Femur (tissue), 1 donor: ENCODE measurements at places on chromosomes 3 and 15.

- DNase-seq = no peak
Observed at GRCh38 chr3:72219752-72220151, 434.8 kb upstream of the PROK2 start.

DNA sequence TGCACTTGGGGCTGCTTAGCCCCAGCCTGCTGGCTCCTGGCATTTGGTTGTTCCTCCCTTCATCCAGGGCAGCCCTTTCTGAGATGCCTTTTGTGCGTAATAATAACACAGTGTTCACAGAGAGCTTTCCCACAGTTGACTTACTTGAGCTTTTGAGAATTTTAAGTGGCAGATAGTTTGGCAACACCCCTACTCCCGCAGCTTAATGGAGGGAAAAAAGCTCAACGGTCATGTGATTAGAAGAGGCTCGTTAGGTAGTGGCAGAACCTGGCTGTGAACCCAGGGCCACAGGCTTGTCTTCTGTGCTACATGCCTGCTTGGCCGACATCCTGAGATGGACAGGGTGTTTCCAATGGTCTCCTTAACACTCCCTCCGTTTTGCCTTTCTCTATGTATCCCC, 4.7 kb downstream of the KBTBD13 start:
- DNase-seq = no peak

DNA sequence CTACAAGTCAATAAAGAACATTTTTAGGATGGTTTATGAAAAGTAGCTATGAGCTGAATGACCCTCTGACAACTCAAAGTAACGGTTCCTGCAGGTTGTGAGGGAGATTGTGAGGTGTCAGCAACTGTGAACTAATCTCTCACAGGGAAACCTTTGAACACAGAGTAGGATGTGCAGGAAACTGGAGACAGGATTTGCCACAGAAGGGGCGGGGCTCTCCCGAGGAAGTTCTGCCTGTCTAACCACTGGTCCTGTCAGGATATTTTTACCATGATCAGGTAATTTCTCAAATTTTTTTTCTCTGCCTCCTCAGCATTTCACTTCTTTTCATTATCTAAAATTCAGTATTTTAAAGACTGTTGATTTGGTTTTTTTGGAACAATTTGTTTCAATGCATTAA, 33.3 kb downstream of the LEO1 start:
- no peak for DNase-seq

DNA sequence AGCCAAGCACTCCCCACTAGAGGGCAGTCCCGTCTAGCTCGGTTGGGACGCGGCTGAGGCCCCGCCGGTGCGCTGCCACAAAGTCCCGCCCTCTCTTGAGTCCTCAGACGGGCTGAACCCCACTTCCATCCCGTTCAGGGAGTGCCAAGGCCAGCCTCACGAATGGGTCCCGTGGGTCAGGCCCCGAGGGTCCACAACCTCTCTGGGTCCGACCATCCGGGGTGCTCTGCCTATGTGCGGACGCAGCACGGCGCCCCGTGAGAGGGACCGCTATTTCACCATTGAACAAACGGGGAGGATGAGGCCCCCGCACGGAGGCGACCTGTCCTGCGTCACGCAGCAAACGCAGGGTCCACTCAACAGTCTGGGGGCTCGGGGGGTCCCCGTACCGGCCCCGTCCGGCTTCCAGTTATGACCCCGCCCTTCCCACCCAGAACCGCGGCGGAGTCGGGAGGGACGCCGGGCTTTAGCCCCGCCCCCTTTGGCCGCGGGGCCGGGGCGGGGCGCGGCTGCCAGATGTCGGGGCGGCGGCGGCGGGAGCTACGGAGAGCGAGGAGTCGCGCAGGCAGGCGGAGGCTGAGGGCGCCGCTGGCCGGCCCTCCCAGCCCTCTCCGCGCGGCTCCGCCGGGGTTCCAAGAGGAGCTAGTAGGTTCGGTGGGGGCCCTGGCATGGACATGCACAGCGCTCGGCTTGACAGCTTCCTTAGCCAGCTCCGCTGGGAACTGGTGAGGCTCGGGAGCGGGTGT, at the start of gene INKA1:
Gene INKA1, plus strand, starts transcription at position 543 of the 746 bp plus-strand sequence. Its CDS starts 132 bp downstream, at position 675.
- peak; percentile 93 for DNase-seq

GRCh38 chr3:115715241-115715745, 92.0 kb downstream of the GAP43 start:
- DNase-seq = no peak

GRCh38 chr3:125647318-125648014, 52.2 kb upstream of the OSBPL11 start:
- DNase-seq = no peak

GRCh38 chr3:59873576-59874230, 823.9 kb upstream of the CFAP20DC start:
- DNase-seq = no peak

GRCh38 chr15:74901612-74902063, 5.0 kb downstream of the FAM219B start:
- peak; percentile 56 for DNase-seq

GRCh38 chr3:129558772-129559564, 16.0 kb downstream of the H1-8 start:
- no peak for DNase-seq

- DNase-seq = no peak
Observed at GRCh38 chr3:184186902-184187207, 856 bp downstream of the ABCF3 start.

GRCh38 chr3:143165211-143165610, 45.6 kb downstream of the CHST2 start:
- DNase-seq = no peak

DNA sequence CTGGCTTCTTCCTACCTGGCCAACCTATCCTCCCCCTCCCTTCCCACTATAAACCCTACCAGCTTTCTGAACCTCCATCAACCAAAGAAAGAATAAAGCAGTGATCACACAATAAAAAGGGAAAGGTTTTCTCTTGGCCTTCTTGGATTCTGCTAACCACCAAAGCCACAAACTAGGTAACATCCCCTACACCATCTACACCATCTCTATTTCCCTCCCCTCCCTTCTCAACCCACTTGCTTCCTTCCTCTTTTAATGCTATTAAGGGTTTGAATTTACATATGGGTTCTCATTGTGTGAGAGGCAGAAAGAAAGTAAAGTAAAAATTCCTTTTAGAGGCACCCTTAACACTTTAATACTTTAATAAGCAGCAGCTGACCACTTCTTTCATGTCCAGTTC, 25.8 kb upstream of the RSL24D1 start:
- DNase-seq = no peak

DNA sequence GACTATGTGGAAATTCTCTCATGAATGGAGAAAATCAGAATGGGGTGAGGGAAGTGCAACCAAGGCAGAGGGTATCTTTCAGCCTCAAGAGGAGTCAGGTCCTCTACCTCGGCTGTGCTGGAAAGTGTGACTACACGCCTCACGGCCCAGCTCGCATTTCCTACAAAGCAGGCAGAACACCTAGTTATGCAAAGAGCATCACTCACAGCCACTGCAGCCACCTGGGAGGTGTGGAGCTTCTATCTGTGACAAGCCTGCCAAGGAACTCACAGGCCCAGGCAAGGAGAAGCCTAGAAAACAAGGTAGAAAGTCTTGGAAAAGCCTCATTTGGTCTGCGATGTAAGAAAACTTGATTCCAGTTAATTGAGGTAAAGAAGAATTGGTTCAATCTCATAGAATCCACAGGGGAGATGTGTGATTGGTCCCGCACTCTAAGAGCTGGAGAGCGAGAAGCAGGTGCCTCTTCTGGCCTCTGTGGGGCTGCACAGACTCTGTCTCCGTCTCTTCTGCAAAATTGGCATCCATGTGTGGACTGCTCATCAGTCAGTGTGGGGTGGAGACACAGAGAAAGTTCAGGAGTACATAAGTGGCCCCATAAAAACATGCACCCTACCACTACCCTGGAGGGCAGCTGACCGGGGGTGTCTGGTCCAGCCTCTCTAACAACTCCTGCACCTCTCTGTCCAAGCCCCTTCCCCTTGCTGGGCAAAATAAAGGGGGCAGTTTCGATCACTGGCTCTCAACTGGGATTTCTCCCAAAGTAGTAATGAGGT, 76.8 kb downstream of the TAMM41 start:
- DNase-seq = no peak

- peak; percentile 51 for DNase-seq
Observed at GRCh38 chr3:46098319-46098761, 71.1 kb upstream of the XCR1 start.

DNA sequence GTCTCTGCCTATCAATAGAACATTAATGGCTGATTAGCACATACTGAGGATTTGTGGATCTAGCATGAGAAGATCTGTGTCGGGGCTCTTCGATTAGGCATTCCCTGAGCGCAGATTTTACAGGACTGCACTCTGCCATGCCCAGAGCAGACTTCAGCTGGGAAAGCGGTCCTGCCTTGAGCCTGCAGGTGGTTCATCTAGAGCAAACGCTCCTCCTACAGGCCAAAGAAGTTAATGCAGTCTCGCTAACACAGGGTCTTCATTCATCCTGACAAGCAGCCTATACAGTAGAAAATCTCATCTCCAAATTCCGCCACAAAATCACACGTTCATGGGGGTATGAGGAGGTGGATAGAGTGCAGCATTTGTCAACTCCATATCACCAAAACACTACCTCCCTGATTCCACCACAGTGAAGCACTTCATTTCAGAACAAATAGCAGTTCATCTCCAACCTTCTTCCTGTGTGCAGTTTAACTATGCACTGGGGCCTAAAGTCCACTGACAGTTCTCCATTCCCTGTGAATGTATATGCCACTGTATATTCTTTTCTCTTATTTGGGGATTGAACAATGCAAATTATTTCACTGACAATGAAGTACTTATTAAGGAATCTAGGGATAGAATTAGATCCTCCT, 405.8 kb downstream of the IGSF11 start:
- peak; percentile 79 for DNase-seq

DNA sequence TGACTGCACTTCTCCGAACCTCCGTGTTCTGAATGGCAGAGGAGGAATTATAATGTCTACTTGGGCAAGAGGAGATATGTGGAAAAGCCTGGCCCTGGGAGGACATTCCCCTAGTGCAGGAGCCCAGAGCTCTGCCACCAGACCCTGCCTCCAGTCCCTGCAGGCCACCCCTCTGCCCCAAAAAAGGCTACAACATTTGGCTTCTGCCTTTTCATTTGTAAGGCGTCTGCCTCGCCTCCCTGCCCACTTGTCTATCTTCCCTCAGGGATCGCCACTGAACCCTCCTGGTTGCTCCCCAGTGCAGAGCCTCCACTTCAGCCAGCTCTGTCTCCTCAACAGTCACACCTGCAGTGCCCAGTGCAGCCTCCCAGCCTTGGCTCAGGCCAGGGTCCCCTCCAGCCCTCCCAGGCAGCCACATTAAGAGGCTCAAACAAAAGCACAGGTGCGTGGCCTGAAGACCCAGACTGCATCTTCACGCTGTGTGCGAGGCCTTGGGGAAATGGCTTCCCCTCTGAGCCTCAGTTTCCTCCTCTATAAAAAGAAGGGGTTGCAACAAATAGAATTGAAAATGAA, 125.9 kb upstream of the SMAD3 start:
- no peak for DNase-seq

DNA sequence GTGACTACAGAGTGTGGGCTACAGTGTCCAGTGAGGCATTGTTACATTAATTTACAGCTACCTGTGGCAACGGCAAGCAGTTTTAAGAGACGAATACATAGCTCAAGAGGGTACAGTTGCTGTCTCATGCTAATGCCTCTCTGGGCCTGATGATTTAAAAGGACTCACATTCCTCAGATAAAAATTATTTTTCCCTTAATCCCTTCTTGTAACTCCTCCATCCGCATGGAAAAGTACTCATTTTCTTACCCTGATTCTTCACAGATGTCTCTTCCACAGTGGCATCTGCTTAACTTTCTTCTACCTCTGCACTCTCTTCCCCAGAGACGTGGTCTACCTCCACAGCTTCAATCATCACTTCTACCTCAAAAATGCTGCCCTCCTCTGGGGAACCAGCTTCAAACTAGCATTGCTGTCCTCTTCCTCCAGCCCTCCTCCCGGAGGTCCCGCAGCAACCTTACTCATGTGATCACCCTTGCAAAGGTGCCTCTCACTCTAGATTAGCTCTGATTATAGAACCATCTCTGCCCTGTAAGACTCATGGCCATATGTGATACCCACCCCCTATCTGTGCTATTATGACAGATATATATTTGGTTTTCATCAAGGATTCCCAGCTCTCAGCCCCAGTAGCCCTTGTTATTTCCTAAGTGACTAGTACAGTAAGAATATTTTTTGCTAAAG, 21.4 kb upstream of the ABHD17C start:
- DNase-seq = no peak

GRCh38 chr15:63418811-63419210, 37.2 kb upstream of the CA12 start:
- peak; percentile 38 for DNase-seq

- DNase-seq = no peak
Observed at GRCh38 chr3:37520907-37521341, 340.8 kb upstream of the CTDSPL start.

GRCh38 chr3:129314386-129315222, 35.9 kb downstream of the HMCES start:
- DNase-seq = peak; percentile 94

- DNase-seq = peak; percentile 13
Observed at GRCh38 chr15:65909831-65910230, 40.5 kb downstream of the RAB11A start.

GRCh38 chr15:101022306-101022705, 103.1 kb downstream of the LRRK1 start:
- DNase-seq = peak; percentile 12

- DNase-seq = no peak
Observed at GRCh38 chr3:14857506-14857905, 38.7 kb downstream of the FGD5 start.

DNA sequence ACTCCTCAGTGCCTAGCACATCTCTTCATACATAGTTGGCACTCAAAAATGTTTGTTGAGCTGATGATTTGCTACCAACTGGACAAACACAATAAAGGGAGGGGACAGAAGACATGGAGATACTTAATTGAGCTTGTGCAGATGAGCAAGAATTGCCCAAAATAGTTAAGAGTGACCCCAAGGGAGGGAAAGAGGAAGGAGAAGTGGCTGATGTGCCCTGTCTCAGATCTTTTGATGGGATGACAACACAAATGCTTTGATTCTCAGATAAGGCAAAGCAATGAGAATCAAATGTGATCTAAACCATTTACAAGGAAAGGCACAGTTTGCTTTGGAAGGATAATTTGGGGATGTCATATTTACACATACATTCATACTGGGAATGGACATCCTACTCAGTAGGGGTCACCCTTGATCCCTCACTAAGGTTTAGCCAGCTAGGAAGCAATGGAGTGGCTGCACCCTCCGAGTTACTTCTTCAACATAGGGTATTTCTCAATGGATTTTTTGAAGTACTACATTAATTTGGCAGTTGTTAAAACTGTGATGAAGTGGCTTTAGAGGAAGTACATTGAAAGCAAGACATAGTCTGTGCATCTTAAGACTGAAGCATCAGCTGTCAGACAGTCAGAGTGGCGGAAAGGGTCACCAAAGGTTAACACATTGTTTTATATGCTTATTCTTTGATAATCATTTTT, 21.9 kb upstream of the SSR3 start:
- no peak for DNase-seq
